ENCODE measurements at places on chromosomes 2 and 18. TPM values are rescaled to one million over a fixed set of nuclear protein-coding genes. Genes with fewer than 3 reads are reported as not detected.

LOXHD1 gene
- 0.49 TPM for total RNA-seq

RESP18 gene
- not detected for total RNA-seq

DNA sequence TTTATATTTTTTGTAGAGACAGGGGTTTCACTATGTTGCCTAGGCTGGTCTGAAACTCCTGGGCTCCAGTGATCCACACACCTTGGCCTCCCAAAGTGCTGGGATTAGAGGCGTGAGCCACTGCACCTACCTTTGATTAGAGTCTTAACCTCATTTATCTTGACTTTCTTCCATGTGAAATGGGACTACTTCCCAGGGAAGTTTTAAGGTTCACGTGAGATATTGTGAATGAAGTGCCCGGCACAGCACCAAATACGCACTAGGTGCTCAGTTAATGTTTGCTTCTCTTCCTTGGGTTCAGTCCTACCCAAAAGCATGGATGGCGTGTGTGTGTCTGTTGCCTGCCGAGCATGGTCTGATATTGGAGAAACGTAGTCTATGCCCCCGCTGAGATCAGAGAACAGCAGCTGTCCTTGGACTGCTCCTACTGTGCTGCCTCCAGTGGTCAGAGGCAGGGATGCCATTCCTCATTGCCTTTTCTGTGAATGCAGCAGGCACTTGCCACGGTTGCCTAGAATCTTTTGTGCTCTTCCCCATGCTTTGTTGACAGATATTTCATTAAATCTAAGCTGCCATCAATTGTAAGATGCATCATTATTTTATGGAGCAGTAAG, 12.3 kb upstream of the TFCP2L1 start:
- no peak for DNase-seq

- no peak for DNase-seq
Observed at GRCh38 chr2:12862541-12862940, 145.8 kb downstream of the TRIB2 start.

- no peak for DNase-seq
Observed at GRCh38 chr18:75422341-75422910, 5.1 kb downstream of the SMIM21 start.

GRCh38 chr2:166766220-166766619, 122.1 kb upstream of the XIRP2 start:
- DNase-seq: no peak

- no peak for DNase-seq
Observed at GRCh38 chr18:46152808-46153617, 48.8 kb downstream of the HAUS1 start.

DNA sequence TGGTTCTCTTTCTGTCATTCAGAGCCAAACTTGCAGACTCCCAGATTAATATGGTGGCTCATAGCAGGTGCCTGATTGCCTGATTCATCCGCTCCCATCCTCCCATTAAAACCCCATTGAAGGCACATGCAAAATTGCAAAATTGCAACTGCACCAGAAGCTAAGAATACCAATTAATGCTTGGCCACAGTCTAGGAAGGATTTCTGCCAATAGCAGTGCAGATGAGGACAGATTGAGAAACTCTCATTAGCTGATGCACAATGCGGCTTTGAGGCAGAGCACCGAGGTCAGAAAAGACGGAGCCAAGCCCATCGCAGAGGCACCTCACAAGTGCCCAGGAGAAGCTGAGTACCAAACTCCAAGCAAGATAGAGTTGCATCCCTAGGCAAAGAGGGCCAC, 172.8 kb downstream of the ARL4C start:
- DNase-seq: no peak
